NCI-H460 (cell line): ENCODE measurements at places on chromosomes 3 and 15. TPM values are rescaled to one million over a fixed set of nuclear protein-coding genes. Genes with fewer than 3 reads are reported as not detected.

The SUCLG2 gene
- total RNA-seq = 47.4 and 49.0 TPM in 2 replicates

The CP gene
- 6.2 TPM in 2 replicates for total RNA-seq

The CPA3 gene
- total RNA-seq = not detected in 2 replicates

The TUSC7 gene
- total RNA-seq = not detected in 2 replicates

The LRRC34 gene
- 12.5 and 13.7 TPM in 2 replicates for total RNA-seq

The NEDD4 gene
- 37.8 and 40.2 TPM in 2 replicates for total RNA-seq

The PLSCR2 gene
- 0.43 TPM in 1 of 2 replicates, not detected in the other for total RNA-seq

The A4GNT gene
- not detected in 2 replicates for total RNA-seq

The PLSCR5 gene
- total RNA-seq = not detected in 2 replicates

The LRRC49 gene
- total RNA-seq = 10.0 and 12.5 TPM in 2 replicates

The SOX14 gene
- not detected in 2 replicates for total RNA-seq

DNA sequence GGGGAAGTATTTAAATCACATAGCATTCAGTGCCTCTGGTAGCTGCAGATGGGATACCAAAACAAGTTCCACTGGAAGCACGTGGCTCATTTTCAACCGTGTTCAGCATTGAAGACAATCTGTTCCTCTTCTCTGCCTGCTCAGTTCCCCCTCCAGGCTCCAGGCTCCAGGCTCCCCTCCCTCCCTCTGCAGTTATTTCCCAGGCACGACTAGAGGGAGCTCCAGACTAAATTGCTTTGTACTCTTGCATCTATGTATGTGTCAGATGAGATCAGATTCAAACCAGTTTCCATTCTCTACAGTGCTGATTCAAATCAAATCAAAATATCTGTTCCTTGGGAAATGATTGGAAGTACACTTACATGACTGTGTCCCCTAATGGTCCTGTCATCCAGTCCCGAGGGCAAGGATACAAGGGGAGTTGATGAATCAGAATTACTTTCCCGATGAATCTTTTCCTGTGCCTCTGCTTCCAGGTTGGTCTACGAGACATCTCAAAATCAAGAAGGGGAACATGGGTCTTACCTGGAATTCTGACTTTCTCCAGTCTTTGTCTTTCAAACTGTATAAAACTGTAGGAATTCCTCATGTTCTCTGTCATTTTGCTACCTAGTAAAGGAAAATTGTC, 600.5 kb downstream of the EDEM1 start:
- DNase-seq = no peak

GRCh38 chr3:140238646-140239314, 303.8 kb downstream of the CLSTN2 start:
- DNase-seq = no peak

DNA sequence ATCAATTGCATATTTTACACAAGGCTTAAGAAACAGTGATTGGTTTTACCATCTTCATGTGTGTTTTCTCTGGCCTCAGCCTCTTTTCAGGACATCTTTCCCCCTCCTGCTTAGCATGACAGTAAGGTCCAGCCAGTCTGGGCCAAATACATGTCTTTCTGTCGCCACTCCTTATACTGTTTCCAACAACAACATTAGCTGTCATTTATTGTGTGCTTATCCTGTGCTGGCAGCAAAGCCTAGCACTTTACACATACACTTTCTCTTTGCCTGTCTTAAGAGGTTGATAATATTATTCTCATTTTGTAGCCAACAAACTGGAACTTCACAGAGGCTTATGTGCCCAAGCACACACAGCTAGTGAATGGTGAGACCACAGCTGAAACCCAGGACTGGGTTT, 37.8 kb downstream of the B3GALNT1 start:
- no peak for DNase-seq

DNA sequence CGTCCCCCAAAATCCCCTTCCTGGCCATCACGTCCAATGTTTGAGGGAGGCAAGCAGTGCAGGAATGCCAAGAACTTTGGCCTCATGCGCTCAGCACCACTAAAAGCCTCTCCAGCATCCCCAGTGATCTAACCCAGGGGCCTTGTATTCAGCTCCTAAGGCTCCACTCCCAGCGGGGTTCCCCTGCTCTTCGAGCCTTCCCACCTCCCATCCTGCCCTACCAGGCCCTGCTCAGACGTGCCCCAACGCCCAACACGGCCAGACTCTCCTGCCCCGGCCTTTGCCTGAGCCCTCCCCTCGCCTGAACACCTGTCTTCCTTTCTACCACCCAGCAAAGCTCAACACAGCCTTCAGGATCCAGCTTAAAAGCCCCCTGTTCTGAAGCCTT, 30.5 kb downstream of the PLXND1 start:
- no peak for DNase-seq

GRCh38 chr3:104635872-104636580, 730.7 kb upstream of the ALCAM start:
- no peak for DNase-seq

- DNase-seq = no peak
Measured at GRCh38 chr15:88832820-88833730, 29.8 kb downstream of the ACAN start.

- no peak for DNase-seq
Measured at GRCh38 chr3:70097084-70097483, 97.6 kb downstream of the SAMMSON start.

GRCh38 chr15:77986891-77987764, 90.4 kb downstream of the TBC1D2B start:
- DNase-seq = no peak

- DNase-seq = no peak
Measured at GRCh38 chr3:107994181-107994580, 96.7 kb downstream of the CD47 start.

DNA sequence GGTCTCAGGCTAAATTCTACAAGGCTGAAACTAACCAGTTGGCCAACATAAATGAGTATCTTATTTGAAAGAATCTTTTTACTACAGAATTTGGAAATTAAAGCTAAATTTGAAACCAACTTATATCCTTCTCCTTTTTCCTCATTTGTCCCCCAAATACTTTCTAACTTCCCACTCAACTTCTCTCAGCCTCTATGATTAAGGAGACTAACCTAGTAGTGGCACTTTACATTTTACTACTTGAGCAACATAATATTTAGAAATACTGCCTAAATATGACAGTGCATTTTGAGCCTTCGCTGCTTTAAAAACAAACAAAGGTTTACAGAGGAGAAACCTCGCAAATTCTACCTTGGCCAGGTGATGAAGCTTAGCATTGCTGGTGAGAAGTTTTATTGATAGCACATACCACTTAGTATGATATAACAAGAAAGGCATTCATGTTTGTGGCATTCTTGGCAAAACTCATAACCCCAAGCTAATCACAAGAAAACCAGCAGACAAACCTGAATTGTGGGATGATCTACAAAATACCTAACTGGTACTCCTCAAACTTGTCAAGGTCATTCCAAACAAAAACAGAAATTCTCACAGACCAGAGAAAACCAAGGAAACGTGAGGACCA, 432.1 kb upstream of the CFAP20DC start:
- no peak for DNase-seq

GRCh38 chr3:169846458-169847193, 23.1 kb downstream of the LRRC31 start:
- DNase-seq = no peak

DNA sequence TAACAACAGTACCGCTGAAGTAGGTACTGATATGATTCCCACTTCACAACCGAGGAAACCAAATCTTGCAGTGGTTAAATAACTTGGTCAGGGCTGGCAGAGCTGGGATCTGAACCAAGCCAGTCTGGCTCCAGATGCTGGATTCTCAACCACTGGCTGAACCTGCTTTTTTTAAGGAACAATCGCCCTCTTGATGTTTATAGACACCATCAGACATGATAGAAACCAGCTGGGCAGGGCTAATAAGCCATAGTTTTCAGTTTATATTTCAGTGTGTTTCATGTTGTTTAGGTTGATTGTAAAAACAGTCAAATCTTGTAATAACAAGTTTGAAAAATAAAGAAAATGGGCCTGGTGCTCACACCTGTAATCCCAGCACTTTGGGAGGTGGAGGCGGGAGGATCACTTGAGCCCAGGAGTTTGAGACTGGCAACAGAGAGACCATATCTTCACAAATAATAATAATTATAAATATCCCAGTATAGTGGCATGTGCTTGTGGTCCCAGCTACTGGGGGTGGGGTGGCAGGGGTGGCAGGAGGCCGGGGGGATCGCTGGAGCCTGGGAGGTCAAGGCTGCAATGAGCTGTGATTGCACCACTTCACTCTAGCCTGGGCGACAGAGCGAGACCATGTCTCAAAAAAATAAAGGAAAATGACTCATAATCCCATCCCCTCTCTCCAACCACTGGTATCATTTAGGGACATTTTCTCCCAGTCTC, 36.7 kb downstream of the XYLB start:
- DNase-seq = no peak

GRCh38 chr3:44957986-44958385, 18.0 kb downstream of the ZDHHC3 start:
- no peak for DNase-seq

- no peak for DNase-seq
Measured at GRCh38 chr3:30655187-30655812, 48.9 kb downstream of the TGFBR2 start.

DNA sequence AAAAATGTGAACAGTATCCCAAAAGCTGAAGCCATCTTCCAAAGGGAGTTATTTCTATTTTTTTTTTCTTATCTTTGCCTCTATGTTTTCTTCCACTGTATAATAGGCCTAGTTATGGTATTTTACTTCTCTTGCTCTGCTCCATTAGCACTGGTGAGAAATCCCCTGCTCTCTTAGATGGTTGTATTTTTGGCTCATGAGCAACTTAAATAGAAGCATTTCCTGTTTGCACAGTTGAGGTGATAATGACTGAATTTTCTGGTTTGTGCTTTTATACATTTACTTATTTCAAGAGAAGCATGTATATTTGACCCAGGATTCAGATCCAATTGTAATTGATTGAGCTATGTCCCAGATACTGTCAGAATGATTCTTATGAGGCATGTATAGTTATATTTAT, 61.6 kb upstream of the CD200R1L start:
- DNase-seq = no peak

DNA sequence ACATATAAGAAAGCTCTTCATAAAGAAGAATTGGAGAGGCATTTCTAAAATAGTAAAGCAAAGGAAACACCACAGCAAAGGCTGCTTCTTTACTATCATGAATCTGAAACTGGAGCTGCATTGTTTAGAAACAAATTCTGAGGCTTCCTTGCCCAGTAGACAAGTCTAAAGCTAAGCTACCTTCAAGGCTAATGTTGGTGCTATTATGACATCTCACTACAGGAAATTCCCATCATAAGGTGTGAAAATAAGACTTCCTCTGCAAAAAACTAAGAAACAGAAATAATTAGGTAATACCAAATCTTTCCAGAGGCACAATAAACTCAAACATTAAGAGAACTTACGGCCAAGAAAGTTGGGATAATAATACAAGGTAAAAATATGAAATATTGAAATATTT, 89.9 kb upstream of the P3H2 start:
- DNase-seq = no peak

GRCh38 chr15:57281321-57281720, 95.0 kb upstream of the CGNL1 start:
- DNase-seq = no peak
